ENCODE measurements at places on chromosomes 4 and X.

DNA sequence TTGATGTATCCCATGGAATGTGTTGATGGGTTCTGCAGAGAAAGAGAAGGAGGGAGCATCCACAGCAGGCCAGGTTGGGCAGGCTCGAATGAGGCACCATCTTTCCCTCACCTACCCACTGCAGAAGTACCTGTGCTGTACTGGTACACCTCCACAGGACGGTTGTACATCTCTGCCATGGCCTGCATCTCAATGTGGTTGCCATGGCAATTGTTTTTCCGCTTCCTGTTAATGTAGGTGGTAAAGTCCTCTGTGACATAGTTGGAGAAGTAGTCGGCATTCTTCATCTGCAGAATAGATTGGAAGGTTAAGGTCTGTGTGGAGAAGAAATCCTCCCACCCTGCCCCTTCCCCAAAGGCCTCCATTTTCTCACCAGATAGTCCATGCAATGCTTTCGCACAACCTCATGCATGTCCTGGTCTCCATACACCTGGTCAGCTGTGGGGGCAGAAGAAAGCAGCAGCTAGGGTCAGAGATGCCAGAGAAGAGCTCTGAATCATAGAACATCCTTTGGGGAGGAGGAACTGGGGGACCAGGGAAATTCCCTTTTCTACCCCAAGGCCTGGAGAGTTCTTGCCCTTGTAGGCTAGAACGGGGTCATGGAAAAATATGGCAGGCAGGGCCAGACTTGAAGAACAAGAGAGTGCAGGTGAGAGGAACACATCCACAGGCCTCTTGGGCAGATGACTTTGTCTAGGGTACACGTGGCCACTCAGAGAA is 15.9 kb upstream of the PIM2 start:
- DNase-seq = no peak

DNA sequence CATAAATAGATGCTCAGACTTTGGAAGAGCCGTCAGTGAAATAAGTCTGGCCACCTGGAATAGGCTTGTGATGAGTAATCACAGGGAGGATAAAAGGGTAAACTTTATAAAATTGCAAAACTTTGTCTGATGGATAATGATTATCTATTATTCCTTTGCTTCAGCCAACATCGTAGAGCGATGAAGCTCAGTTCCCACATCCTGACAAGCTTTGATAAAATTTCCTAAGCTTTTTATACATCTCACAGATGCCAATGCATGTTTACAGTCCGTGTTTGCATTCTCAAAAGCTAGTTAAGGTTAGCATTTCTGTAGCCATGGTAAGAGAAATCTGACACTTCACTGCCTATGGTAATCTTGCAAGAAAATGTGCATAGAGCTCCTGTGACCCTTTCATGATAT is 15.4 kb upstream of the UGDH start:
- no peak for DNase-seq

DNA sequence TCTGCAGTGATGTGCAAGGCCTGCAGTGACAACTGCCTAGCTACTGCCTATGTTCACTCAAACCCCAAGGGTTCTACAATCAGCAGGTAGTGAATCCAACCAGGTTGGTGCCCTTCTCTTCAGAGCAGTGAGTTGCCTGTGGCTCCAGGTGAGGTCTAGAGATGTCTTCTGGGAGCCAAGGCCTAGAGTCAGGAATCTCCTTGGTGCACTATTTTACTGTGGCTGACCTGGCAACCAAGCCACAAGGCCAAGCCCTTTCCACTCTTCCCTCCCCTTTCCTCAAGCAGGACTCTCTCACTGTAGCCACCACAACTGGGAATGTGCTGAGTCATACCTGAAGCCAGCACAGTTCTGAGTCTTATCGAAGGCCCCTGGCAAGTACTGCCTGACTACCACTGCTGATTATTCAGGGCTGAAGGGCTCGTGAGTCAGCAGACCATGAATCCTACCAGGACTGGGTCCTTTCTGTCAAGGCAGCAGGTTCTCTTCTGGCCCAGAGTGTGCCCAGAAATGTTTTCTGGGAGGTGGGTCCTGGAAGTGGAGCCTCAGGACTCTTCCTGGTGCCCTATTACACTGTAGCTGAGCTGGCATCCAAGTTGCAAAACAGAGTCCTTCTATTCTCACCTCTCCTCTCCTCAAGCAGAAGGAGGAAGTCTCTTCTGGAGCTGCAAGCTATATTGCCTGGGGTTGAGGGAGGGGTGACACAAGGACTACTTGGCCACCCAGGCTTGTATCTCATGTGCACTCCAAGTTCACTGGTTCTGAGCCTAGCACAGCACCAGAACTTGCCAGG is 111.6 kb downstream of the BTC start:
- no peak for DNase-seq

- DNase-seq = no peak
These were observed 8.5 kb downstream of the EVC start for GRCh38 chr4:5719350-5720055.

DNA sequence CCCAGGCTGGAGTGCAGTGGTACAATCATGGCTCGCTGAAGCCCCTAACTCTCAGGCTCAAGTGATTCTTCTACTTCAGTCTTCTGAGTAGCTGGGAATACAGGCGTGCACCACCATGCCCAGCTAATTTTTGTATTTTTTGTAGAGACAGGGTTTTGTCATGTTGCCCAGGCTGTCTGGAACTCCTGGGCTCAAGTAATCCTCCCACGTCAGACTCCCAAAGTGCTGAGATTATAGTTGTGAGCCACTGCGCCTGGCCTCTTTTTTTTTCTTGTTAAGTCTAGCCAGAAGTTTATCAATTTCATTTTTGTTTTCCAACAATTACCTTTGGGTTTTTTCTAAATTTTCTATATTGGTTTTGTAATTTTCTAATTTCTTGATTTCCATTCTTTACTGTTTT is 100.6 kb downstream of the GC start:
- no peak for DNase-seq

DNA sequence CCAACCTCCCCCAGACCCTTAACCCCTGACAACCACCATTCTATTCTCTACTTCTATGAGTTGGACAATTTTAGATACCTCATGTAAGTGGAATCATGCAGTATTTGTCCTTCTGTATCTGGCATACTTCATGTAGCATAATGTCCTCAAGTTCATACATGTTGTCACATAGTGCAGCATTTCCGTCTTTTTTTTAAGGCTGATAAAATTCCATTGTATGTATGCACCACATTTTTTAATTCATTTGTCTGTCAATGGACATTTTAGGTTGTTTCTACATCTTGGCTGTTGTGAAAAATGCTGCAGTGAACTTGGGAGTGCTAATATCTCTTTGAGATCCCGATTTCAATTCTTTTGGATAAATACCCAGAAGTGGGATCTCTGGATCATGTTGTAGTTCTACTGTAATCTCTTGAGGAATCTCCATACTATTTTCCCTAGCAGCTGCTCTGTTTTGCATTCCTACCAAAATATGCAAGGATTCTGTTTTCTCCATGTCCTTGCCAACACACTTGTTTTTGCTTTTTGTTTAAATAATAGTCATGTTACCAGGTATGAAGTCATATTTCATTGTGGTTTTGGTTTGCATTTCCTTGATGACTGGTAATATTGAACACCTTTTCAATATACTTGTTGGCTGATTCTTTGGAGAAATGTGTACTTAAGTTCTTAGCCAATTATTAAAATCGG is 48.8 kb upstream of the ADAD1 start:
- DNase-seq = no peak

GRCh38 chr4:108166441-108167315 is 2.1 kb downstream of the LEF1 start:
- no peak for DNase-seq

DNA sequence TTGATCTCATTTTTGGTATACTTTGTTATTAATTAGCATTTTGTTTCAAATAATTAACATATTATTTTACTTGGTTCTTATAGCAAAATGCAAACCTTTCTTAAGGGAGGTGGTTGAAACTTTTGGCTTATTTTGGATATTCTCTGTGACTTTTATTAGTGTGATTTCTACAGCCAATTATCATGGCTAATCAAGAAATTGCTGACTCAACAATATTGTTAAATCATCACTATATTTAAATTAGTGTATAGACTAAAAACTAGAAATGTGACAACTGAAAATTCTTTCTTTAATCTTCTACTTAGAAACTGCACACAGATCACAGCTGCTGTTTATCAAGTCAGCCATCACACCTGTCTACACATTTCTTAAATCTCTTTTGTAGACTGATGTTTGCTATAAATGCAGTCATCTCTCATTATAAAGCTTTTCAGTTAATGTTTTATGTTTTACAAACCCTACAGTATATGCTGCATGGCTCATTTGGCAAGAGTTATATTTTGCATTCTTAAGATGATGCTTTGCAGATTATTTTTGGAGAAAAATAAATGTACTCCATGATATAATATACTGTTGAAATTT is 389.8 kb upstream of the PCDH10 start:
- no peak for DNase-seq

- DNase-seq = peak; percentile 94
These were observed 441 bp downstream of the SLC9B2 start for GRCh38 chr4:103075894-103076746.

DNA sequence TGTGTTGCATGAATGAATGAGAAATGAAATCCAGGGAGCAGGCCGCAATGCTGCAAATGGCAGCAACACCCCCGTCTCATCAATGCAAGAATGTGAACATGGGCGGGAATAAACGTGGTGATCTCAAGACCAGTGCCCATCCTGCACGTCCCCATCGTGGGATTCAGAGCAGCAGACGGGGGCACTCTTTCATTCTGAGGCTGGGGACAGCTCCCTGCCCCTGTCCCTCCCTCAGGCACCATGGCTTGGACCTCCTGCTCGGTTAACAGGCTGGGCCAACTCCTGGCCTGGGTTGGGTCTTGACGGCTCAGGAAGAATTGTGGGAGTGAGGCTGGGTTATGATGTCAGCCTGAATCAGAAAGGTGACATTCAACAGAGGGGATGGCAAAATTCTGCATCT is 78.9 kb downstream of the NSUN7 start:
- DNase-seq = no peak

DNA sequence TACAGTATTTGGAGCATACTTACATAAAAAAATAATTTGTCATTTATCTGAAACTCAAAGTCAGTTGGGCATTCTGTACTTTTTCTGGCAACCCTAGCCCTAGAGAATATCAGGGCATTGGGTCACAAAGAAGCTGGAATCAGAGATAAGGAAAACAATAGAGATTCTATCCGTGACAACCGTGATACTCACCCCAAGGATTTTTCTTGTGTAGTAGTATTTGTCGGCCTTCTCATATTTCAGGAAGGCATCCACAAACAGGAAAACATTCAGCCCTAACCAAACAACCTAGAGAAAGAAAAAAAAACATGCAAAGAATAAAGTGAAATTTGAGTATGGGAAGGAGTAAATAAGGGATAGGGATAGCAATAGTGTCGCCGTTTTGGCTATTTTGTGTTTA is 3.6 kb downstream of the NOX1 start:
- no peak for DNase-seq

GRCh38 chr4:36308150-36308549 is 26.7 kb downstream of the DTHD1 start:
- DNase-seq = no peak

GRCh38 chrX:54808109-54808604 is 612 bp downstream of the MAGED2 start:
- peak; percentile 77 for DNase-seq

GRCh38 chrX:2176733-2177132 is 324.0 kb downstream of the DHRSX start:
- no peak for DNase-seq

DNA sequence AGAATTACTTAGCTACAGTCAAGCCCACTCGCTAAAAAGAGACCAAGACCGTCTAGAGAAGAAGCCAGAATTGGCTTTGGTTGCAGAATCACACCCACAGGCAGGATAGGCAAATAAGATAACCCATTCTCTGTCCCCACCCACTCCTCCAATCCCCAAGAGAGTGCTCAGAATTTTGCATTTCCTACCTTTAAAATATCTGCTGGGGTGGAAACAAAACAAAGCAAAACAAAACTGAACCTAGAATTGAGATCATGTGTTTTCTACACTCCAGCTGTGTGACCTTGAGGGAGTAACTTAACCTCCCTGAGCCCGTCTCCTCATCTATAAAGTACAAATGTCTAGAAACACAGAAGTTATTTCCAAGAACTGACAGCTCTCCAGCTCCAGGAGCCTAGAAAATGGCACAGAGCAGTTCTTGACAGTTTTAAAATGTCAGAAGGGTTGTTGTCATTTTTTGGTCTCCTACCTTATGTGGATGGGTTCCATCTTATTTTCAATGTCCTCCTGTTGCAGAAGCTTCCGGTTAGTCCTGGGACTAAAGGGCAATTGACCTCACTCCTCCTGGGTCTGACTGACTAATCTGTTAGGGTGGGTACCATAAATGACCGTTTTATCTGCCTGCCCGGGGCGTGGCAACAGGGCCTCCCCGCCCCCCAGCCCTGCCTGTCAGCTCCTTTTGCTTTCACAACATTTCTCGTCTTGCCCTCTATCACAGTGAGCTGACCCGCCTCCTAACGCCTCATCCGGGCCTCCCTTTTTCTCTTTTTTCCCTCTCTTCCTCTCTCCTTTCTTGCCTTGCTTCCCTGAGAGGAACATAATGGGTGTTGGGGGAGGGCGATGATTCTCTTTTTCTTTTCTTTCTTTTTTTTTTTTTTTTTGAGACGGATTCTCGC is 114.0 kb downstream of the RBM47 start:
- peak; percentile 44 for DNase-seq

DNA sequence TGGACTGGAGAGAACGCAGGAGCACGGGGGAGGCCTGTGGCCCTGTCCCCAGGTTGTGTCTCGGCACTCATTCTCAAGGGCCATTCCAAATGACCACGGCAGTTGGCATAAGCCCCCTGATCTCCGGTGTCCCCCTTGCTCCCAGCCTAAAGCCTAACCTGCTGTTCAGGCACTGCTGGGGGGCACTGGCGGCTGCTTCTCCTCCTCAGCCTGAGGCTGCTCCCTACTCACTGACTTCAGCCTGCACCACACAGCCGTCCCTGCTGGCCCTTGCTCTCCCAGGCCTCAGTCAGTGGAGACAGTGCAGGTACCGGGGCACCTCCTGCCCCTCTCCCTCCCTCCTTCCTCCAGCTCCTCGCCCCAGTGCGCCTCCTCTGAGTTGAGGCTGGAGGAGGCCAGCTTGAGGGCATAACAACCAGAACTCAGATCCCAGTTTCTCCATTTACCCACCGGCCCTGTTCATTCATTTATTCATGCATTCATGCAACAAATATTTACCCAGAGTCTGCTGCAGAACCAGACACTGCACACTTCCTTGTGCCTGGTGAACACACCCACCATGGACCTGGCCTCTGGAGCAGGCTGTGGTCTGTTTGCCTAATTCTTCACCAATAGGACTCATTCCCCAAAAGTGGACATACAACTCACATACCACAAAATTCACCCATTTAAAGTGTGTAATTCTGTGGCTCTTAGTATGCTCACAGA is 65.0 kb downstream of the CPZ start:
- no peak for DNase-seq

GRCh38 chrX:12548746-12549145 is 242.5 kb upstream of the PRPS2 start:
- no peak for DNase-seq

GRCh38 chr4:181959121-181959520 is 284.1 kb upstream of the TENM3 start:
- no peak for DNase-seq

DNA sequence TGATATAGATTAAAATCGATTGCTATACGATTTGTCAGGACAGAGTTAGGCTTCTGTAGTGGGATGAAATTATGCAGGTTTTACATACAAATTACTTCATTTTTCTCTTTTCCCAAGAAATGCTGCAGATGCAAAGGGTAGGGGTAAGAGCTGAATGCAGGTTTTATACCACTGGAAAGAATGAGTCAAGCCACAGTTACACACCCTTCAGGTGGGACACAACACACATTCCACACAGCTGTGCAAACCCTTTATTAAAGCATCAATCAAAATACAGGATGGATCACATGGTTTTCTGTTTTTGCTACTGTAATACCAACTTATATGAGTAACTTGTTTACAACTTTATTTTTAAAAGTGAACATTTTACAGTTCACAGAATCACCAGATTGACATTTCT is 39.8 kb downstream of the MFAP3L start:
- DNase-seq = no peak
